Activated CD4-positive, alpha-beta T cell treated with anti-CD3 and anti-CD28 coated beads, Interleukin-2, amount 50 U/mL, for 4 hours (primary cell): ENCODE measurements at places on chromosomes 3 and 15.

DNA sequence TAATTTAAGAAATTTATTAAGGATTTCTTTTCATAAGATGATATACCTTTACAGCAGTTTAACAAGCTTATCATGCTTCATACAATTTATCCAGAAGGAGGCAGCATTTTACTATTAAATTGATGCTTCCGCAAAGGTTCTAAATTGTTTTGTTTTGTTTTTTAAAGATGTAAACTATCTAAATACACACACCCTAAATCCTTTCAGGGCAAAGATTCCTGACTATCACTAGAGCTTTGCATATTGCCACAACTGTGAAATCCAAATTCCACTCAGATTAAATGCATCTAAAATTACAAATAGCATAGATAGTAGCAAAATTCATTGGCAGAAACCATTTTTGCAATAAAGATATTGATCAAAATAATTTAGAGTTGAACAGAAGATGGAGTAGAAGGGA lies 44.5 kb upstream of the CCNL1 start:
- no peak for DNase-seq

DNA sequence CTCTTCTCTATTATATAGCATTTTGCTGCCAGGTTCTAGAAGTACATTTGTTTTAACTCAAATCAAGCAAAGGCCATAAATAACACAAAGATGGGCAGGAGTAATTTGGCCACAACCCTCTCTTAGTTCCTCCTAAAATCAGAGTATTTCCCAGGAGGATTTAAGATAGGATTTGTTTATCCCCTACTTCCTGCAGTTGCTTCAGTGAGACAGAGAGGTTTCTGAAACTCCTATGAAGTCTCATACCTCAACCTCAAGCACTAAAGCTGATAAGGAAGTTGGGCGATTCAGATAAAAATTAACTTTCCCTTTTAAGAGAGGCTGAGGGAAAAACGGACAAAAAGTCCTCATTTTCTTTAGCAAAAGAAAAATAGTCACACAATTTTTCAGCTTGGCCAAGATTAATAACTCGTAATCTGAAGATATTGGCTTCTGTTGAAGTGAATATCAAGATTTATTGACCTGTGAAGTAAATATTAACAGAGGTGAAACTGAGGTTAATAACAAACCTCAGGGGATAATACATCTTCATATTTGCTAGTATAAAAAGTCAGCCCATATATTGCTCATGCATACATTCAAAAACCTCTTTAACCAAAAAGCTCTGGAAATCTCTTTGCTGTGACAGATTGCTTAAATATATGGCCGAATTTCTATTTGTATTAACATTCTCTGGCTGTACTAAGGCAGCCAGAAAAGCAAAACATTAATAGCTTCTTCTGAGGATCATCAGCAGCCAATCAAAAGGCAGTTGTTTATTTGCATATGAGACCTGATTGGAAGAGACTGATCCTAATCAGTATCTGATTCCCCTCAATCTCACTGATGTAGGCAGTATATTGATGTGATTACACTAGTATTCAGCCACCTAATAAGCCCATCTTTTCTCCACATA lies 90.6 kb upstream of the GADL1 start:
- DNase-seq: no peak

- DNase-seq: no peak
Measured at GRCh38 chr15:63491116-63491827, 13.1 kb upstream of the USP3 start.

- DNase-seq: no peak
Measured at GRCh38 chr3:58361866-58362265, 29.2 kb downstream of the PXK start.

GRCh38 chr15:51735228-51736010 lies 2.0 kb downstream of the LYSMD2 start:
- no peak for DNase-seq

DNA sequence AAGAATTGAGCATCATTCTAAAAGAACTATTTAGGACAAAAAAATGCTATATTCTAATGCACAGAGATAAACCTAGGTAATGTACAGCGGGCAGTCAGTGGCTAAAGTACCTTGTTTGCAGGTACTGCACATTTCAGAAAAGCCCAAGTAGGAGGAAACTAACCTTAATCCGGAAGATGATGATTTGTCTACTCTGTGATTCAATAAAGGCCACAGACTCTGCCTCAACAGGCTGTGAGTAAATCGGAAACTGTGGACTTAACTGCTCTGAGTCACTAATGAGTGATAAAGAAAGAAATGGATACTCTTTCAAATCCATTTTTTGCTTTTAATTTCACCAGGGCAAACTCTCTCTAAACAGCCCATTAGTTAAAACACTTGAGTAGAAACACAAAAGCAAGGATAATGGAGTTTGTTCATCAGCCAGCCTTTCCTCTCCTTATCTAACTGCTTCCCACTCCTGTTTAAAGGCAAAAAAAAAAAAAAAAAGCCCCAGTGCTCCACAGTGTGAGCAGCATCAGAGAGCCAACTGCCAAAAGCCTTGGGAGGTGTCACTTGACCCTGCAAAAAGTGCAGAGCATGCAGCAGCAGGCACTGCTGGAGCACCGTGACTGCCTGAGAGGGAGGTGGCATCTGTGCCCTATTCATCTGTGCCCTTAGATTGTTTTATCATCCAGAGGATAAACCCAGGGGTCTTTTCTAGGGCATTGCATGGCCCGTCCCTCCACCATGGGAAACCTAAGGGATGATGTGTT lies 187.7 kb downstream of the SATB1 start:
- no peak for DNase-seq

DNA sequence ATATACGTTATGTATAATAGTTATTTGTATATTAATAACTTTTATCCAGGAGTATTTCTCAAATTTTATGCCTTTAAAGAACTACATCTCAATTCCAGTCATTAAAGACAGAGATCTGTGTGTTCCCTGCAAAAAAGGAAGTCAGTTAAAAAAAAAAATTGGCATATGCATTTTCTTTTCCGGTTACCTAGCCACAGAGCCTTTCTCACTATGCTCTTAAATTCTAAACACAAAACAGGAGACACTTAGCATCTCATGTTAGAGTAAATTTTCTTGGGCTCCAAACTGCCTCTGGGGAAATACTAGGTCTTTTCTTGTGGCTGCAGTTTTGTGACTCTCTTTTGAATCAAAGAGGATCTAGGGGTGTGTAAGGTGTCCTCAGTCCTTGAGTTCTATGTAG lies 105.9 kb downstream of the KCNH8 start:
- no peak for DNase-seq

- no peak for DNase-seq
Measured at GRCh38 chr3:161401389-161401788, 30.1 kb upstream of the SPTSSB start.

- no peak for DNase-seq
Measured at GRCh38 chr15:90064911-90065681, 37.2 kb downstream of the IDH2 start.

DNA sequence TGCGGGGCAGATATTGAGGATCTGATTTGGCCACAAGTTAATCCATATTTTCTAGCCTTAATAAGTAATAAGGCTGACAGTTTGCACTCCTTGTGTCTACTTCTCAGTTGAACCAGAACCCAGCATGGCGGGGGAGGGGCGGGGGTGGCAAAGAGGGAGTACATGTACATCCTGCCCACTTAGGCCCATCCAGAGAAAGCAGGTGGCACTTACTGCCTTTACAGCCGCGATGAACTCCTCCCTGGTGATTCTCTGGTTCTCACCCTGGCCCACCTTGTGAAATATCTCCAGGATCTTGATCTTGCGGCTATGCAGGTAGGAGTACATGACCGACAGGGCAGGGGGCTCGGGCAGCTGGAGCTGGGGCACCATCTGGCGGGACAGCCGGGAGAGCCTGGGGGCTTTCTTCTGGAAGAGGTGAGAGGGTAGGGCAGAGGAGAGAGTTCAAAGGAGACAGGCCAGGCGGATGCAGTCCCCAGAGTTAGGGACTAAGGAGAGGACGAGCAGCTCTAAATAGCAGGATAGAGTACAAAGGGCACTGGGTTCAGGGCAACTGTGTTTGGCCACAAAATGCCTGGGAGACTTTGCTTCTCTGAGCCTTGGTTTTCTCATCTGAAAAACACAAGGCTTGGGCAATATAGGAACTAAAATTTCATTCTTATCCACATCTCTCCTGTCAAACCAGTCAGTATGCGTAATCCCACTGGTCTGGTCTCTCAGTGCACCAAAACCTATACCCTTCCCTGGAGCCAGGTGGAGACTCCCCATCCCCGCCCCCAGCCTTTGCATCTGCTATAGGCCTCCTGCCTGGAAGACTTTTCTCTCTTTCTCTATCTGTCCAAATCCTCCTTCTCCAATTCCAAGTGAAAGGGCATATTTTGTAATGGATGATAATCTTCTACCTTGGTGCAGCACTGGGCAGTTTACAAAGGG lies 10.1 kb downstream of the EFCAB12 start:
- DNase-seq: no peak

GRCh38 chr3:30488070-30488756 lies 118.2 kb upstream of the TGFBR2 start:
- DNase-seq: no peak

GRCh38 chr15:66931768-66932633 lies 133.4 kb upstream of the SMAD3 start:
- DNase-seq: no peak

GRCh38 chr15:37767841-37768455 lies 166.5 kb upstream of the TMCO5A start:
- DNase-seq: no peak

GRCh38 chr3:158573714-158574113 lies 2.7 kb downstream of the MLF1 start:
- DNase-seq: no peak

DNA sequence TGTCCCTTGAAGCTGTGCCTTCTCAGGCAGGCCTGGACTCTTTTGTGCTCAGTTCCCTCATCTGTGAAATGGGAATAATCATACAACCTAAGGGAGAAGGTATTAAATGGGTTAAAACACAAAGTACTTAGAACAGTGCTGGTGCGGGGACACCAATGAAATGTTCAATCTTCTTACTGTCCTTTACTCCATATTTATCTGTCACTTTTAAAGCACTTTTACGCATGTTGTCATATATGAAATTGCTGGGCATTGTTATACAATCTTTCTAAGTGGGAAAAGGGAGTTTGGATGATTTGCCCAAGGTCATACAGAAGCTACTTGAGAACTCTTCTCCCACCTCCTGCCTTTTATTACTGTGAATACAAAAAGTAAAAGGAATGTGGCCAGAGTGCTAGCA lies 87.8 kb upstream of the PSMD6 start:
- DNase-seq: no peak

DNA sequence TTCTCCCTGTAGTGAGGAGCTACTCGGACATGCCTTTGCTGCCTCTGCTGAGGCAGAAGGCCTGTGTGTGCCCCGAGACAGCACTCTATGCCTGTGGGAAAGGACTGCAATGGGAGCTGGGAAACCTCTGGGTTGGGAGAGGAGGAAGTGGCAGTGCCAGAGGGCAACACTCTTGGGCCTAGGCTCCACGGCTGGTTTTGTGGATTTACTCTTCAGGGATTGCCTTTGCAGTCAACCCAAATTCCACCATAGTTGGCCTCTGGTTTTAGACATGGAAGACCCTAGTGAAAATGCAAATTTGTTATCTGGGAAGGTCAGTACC lies 46.8 kb downstream of the ITGA11 start:
- no peak for DNase-seq

- no peak for DNase-seq
Measured at GRCh38 chr3:123340336-123340735, 108.6 kb downstream of the ADCY5 start.

GRCh38 chr15:62883938-62884479 lies 158.5 kb upstream of the TPM1 start:
- no peak for DNase-seq

DNA sequence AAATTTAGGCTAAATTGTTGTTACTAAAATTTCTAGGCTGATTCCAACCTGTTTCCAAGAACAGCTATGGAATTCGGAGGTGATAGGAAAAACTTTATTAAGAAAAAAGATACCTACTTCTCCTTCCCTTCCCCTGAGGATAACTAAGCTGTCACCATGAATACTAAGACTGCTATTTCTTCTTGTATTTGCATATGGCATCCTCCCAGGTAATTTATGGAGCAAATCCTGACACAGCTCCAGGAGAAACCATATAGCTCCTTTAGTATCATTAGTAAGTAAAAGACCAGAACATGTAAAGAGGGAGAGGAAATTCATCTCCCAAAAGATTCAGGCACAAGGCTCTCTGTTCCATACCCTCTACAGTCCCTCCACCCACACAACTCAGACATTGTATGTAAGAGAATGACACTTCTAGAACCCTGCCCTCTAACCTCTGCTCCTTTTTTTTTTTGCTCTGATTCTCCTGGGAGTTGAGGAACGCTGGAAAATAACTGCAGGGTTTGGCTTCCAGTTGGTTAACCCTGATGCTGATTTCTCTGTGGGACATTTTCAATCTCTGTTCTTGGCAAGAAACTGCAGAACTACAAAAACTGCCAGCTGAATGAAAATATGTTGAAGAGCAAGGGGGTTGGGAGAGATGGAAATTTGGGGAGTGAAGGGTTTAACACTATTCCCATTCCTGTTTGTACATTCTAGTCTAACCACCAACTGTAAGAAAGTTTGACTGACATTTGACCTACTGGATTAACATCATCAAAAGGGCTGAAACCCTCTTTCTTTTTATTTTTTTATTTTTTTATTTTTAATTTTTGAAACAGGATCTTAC lies 14.2 kb upstream of the MAGI1 start:
- DNase-seq: no peak

DNA sequence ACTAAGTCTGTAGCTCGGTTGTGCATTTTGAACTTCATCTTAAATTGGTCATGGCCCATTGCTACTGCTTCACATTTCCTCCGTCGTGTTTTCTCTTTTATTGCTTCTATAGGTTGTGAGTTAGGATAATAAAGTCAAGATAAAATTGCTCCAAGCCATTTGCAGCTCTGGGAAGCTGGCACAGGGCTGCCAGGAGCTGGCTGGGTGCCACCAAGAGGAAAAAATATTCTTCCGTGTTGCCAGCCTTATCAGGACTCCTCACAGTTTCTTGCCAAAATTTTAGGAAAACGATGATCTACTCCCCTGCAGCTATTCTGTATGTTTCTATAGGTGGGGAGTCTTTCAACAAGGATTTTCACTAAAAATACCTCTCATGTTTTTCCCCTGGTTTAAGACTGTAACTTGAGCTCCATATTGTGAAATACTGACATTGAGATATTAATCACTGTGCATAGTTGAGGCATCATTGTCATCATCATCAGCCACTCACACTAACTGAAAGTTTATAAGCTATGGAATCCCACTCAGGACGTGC lies 55.4 kb upstream of the PIAS1 start:
- DNase-seq: no peak

- no peak for DNase-seq
Measured at GRCh38 chr3:63911509-63911872, 692 bp downstream of the SCAANT1 start.

DNA sequence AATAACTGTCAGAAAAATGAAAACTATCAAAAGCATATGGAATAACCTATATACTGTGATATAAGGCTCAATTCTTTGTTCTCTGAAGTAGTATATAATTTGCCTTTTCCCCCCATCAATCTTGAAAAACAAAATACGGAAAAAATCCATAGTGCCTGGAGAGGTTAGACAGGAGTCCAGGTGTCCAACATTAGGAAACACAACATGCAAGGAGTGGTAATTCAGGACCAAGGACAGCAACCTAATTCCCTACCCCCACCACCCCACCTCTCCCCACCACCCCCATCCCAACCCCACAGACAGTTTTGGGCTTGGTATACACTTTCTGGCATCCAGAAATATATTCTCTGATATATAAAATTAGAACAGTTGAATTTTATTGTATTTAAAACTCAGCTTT lies 55.1 kb upstream of the SLC25A26 start:
- no peak for DNase-seq

GRCh38 chr3:71585131-71585530 lies 1.6 kb upstream of the FOXP1 start:
- DNase-seq: no peak
